ENCODE measurements at places on chromosomes 5 and 9. TPM values are rescaled to one million over a fixed set of nuclear protein-coding genes. Genes with fewer than 3 reads are reported as not detected.
A peak's percentile ranks its signal among the peaks of the same experiment; 100 is the strongest.

- DNase-seq: no peak
Observed at GRCh38 chr9:35570709-35571504, 34.2 kb upstream of the TESK1 start.

- DNase-seq: no peak
Observed at GRCh38 chr9:93031629-93032430, 26.7 kb upstream of the SUSD3 start.

GRCh38 chr5:174793684-174794328 is 69.4 kb downstream of the MSX2 start:
- DNase-seq: peak; percentile 74

DNA sequence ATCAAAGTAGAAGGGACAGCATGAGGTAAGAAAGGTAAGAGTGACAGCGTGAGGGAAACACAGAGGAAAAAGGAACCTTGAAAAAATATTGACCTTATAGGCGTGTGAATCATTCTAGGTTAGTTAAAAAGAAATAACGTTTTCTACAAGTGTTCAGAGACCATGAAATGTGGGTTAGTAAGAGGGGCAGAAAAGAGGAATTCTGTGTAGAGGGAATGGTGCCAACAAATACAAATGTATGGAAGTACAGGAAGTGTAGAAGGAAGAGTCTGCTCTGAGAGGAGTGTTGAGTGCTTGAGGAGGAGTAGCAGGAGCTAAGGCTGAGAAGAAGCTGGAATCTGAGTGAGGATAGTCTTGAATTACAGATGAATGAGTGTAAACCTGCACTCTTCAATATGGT is 418.6 kb upstream of the RIOK2 start:
- DNase-seq: no peak

DNA sequence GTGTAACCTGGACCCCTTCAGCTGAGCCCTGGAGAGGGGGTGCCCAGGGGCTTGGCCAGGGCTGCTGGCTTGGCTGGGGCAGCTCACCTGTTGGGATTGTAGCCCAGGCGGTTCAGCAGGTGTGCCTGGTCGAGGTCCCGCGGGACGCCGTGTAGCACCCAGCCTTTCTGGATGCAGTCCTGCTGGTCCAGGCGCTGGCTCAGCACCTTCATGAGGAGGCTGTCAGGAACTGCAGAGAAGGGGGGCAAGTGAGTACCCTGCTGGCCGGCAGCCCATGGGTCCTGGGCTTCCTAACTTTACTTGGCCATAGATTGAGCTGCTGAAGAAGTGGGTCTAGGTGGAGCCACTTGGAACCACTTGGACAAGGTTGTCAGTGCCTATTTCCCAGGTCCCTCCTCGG is 85.5 kb downstream of the AK8 start:
- DNase-seq: peak; percentile 37

- DNase-seq: no peak
Observed at GRCh38 chr9:134476942-134477335, 150.7 kb downstream of the RXRA start.

GRCh38 chr9:107360098-107360497 is 77.0 kb downstream of the RAD23B start:
- no peak for DNase-seq

- no peak for DNase-seq
Observed at GRCh38 chr9:126707083-126707482, 93.4 kb downstream of the LMX1B start.

DNA sequence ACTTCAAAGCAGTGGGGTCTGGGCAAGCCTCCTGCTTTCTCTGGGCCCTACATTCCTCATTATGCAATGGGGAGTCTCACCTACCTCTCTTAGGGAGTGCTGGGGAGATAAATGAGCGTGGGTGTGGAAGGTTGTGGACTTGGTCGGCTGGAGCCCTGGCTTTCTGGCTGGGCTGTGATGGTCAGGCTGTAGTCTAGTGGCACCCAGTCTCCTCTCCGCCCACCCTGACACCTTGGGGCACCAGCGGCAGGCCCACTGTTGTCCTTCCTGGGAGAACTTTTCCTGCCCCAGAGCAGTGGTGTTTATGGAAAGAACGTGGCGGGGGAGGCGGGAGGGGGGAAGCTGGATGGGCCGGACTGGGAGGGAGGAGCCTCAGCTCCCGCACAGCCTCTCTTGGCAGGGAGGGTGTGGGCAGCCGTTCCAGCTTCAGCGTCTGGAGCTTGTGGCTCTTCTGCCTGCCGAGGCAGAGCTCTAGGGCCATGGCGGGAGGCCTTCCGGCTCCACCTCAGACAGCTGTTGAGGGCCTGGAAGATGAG is 4.1 kb downstream of the PTGS1 start:
- peak; percentile 95 for DNase-seq

DNA sequence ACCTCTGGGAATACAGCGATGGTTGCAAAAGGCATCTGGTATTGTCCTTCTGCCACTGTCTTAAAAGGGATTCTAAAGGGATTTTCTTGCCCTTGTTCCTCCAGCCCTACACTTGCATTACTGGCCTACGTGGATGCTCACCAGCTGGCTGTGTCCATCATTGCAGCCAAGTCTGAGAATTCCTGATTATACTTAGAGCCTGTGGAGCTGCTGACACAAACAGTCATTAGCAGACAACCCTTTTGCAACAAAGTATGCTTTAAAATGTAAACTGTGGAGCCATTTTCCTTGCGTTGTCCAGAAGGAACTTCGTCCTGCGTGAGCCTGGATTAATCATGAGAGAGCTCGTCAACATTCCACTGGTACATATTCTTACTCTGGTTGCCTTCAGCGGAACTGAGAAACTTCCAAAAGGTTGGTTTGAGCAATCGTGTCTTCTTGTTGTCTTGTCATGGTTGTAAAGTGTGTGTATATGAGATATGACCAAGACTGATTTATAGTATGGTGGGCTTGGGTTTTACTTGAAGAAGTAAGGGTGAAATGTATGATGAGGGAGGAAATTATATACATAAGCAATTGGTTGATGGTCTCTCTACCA is at the start of gene MUSK:
MUSK (plus strand) TSS at position 222 of the 598 bp plus-strand sequence; CDS start at position 336, 114 bp downstream.
- DNase-seq: no peak

- no peak for DNase-seq
Observed at GRCh38 chr5:168238463-168238862, 53.0 kb upstream of the WWC1 start.

Gene CATSPER3
- 0.57 TPM for polyA plus RNA-seq
